GM23248 (cell line): ENCODE measurements at places on chromosomes 12 and 14. TPM values are rescaled to one million over a fixed set of nuclear protein-coding genes. Genes with fewer than 3 reads are reported as not detected.

Gene MYO1H
- not detected in 2 replicates for total RNA-seq

Gene TSHR
- not detected in 2 replicates for total RNA-seq

Gene CEP128
- 0.76 and 5.2 TPM in 2 replicates for total RNA-seq

DNA sequence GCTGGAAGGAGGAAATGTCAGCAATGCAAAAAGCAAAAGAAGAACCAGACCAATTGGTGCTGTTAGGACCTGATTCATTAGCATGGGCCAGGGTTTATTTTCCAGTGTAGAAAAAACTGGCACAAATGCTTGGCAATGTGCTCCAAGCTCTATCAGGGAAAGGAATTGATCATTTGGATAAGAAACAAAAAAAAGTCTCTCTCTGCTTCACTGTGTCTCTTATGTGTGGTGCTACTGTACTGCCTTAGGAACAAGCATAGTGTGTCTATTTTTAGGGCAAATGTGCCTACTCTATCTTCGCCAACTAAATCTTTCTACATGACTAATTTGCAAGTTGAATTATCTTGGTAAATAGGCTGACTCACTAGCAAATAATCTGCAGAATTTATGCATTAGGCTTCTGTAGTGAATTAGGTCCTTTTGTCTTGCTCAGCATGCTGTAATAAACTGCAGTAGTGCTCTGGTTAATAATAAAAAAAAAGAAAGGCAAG lies 236.7 kb downstream of the MDGA2 start:
- DNase-seq: no peak

DNA sequence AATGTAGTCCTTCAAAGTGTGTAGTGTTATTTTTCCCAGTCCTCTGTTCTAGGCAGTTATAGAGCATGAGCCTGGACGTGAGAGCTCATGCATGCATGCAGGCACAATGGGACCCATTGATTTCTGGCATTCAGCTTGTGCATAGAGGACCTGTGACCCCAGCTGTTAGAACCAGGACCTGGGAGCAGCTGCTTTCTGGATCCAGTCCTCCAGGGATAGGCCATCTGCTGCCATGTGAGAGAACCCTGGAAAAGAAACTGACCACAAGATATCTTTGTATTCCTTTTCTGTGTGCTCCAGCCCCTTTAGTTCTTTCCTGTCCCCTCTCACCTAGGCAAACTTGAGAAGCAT lies 76.9 kb downstream of the SUSD6 start:
- no peak for DNase-seq

GRCh38 chr14:100193417-100194357 lies 34.2 kb upstream of the DEGS2 start:
- DNase-seq: no peak

DNA sequence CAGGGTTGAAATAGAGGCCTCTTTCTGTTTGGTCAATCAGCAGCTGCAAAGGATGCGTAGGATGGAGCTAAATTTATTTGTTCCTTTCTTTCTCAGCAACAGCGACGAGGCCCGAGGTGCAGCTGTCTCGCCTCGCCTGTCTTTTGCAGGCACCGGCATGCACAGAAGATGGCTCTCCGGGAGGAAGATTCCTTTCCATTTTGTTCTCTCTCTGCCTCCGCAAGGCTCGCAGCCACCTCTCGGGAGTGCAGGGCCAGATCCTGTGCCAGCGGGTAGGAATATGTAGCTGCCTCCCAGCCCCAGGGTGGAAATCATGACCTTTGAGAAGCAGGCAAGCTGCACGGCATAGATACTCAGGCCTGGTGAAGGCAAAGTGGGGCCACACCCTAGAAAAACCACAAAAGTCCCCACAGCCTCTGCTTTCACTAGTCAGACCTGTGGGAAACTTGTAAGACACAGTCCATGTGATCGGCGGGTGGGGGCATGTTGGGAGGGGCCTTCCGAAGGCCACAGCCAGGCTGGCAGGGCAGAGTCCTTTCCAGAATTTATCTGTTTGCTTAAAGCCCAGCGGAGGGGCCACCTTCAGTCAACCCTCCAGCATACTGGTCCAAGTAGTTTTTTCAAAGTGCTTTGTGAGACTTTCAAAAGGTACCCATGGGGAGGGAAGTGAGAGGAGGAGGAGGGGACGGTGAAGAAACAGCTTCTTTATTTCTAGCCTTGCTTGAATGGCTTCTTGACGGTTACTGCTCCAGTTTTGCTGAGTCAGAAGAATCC lies at the start of gene MAP1LC3B2:
TSS of gene MAP1LC3B2 (plus strand) at position 220 of the 774 bp plus-strand sequence. CDS start 16,562 bp downstream, outside the sequence.
- peak; percentile 93 for DNase-seq

- DNase-seq: no peak
Measured at GRCh38 chr14:91456283-91456682, 38.7 kb upstream of the CCDC88C start.
